ENCODE measurements at places on chromosomes 16 and 17.

GRCh38 chr17:43733956-43734355, 24.6 kb downstream of the SOST start:
- no peak for DNase-seq

DNA sequence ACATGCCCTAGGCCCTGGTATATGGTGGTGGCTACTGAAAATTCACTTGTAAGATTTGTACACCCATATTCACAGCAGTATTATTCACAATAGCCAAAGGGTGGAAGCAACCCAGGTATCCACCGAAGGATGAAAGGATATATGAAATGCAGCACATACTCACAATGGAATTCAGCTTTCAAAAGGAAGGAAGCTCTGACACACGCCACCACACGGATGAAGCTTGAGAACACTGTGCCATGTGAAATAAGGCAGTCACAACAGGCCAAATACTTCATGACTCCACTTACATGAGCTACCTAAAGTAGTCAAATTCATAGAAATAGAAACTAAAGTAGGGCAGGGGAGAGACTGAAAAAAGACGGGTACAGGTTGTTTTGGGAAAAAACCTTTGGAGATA, 2.9 kb downstream of the XPO6 start:
- no peak for DNase-seq

DNA sequence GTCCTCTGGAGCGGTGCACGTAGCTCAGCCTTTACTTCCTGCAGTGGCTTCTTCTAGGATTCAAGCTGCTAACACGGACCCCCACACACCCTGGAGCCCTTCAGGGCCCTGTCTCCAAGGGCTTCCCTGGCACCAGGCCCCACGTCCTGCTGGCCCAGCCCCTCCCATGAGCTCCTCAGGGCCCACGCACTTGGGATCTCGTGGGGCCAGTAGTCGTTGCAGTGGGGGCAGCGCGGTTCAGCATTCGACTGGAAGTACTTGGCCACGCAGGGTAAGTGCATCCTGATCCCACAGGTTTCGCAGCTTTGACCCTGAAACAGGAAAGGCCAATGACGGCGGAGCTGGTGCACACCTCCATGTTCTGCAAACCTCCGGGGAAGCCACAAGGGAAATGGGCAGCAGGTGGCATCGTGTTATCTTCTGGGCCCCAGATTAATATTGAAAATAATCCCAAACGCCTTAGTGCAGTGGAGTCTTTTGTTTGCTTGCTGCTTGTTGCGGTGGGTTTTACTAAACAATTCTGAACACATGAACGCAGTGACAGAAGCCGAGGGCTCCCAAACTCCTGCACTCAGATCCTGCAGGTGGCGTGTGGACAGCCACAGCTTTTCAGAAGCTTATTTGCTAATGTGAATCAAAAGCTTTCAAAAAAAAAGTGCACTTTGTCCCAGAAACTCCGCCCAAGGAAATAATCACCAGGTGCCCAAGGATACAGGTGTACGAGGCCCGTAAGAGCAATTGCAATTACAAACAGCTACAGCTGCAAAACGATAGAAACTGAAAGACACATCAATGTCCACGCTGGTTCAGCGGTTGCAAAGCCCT, 22.4 kb downstream of the KDM8 start:
- no peak for DNase-seq

DNA sequence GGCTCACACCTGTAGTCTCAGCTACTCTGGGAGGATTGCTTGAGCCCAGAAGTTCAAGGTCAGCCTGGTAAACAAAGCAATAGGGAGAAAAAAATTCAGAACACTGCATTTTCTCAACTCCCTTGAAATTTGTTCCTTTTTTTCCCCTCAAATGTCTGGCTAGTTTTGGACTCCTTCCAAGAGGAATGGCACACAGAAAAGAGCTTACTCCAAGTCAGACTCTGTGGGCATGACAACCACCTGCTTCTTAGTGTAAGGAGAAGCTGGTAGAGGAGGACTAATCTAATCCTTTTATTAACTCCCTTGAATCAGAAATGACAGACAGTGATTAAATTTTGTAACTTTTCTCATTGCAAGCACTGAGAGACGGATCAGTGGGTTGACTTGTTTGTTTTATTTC, 27.9 kb upstream of the HYDIN start:
- no peak for DNase-seq

DNA sequence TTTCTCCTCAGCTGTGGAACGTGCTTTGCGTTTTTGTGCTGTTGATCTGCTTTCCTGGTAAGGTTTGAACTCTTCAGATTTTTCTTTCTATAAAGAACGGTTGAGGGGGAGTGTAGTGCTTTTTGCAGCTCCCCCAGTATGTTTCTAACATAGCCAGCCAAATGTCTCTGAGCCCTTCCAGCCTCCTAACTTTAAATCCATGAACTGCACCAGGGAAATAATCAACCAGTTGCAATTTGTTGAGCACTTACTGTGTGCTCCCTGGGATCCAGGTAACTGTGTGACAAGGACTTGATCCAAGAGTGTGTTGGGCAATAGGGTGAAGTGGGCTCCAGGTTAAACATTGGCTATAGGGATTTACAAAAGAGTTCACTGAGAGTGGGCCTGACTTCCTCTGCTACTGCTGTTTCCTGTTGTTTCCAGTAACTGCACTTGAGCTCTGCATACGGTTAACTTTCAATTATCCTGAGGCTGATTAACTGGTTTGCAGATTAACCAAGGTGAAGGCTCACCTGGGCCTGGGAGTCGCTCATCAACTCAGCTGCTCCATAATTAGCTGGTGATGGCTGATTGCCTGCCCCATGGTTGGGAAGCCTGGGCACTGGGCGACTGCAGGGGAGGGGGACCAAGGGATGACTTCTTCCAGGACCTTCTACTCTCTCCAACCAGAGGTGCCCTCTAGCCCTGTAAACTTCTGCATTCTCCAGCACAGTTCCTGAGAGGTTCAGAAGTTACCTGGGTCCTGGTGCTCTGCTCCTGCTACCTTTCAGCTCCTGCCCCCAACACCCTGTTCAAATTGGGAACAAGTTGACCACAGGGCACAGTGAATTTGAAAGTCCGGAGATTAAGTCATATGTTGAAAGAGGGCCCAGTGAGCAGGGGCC, 19.5 kb downstream of the HLF start:
- DNase-seq = no peak

DNA sequence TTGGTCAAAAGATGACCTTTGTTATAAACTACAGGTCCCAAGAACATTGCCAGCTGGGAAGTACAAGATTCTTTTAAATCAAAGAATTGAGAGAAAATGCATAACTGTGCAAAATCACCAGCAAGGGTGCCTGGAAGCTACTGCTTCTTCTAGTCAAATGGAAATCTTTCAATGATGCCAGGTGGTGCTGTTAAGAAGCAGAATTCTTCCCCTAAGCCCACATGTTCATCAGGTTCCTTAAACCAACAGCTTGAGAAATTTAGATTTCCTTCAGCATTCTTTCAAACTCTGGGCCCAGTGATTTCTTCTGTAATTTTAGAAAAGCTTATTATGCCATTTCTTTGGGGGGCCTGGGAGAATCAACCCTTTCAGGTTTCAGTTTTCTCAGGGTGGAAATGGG, 207.8 kb upstream of the WSCD1 start:
- DNase-seq = no peak

DNA sequence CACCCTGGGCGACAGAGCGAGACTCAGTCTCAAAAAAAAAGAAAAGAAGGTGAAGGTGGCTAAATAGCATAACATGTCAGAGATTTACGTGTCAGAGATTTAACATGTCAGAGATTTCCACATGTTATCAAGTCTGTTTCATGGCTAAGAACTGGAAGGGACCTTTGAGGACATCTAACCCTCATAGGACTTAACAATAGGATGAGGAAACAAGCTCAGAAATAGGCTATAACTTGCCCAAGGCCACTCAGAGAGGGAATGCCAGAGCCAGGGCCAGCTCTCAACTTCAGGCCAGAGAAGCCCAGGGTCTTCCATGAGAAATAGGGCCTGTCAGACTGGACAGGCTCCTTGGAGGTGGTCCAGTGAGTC, 26.8 kb upstream of the ZNF629 start:
- DNase-seq = peak; percentile 9

DNA sequence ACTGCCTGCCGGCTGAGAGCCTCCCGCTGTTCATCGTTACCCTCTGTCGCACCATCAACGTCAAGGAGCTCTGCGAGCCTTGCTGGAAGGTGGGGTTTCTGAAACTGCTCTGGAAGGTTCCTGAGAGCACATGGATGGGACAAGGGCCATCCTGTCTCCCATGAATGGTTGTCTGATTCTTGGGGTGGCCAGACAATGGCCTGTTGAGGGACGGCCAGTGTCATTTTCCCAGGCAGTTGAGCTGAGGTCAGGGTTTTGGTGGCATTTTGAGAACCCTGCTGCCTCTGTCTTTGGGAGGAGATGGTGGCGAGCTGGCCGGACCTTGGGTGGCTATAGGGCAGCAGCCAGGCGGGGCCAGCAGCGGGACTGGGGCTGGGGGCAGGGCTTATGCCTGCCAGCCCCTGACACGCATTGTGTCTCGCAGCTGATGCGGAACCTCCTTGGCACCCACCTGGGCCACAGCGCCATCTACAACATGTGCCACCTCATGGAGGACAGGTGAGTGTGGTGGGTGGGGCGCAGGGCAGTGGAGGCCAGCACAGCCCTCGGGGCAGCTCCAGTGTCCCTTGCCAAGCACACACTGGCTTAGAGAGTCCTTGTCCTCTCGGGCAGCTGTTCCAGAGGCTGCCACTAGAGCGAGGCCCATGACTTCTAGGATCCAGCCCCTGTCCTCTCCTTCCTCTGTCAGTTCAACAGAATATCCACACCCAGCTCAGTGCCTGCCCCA, 9.1 kb downstream of the TSC2 start:
- DNase-seq = no peak

GRCh38 chr17:49434821-49435670, 20.4 kb upstream of the PHB1 start:
- DNase-seq = no peak

DNA sequence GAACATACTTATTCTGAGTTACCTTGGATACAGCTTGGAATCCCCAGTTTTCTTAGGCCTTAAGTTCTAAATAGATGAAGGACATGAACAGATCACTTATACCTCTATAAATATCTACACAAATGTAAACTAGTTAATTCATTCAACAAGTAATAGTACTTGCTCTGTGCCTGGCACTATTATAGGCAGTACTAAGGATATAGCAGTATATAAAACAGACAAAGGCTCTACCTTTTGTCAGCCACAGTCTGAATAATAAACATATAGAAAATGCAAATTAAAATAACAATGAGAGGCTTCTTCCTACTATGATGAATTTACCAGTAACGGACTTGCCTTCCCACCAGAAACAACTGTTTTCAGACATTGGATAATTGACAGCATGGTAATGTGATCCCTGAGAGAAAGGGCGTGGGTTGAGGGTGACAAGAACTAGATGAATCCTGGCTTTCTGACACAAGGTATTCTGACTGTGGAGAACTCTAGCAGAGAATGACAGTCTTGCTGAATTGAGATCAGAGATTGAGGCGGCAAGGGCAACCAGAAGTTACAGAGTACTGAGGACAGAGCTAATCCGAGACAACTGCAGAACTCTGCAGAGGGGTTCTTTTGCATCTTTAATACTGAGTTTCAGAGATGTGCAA, 170.5 kb downstream of the TANC2 start:
- no peak for DNase-seq

DNA sequence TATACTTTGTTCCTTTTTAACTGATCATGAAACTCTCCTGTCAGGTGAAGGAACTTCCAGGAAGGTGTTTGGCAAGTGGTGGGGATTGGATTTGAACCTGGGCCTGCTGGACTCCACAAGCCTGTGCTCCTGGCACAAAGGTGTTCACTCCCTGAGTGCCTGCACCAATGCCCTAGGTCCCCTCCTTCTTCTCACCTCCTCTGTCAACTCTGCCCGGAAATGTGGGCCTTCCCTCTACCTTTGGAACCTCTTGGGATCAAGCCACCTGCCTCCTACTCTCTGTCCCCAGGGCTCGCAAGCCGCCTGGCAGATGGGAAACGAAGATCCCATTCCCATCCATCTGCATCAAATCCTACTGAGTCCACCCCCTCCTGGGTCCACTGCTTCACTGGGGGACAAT, 40.0 kb downstream of the RTN4RL1 start:
- DNase-seq = no peak

DNA sequence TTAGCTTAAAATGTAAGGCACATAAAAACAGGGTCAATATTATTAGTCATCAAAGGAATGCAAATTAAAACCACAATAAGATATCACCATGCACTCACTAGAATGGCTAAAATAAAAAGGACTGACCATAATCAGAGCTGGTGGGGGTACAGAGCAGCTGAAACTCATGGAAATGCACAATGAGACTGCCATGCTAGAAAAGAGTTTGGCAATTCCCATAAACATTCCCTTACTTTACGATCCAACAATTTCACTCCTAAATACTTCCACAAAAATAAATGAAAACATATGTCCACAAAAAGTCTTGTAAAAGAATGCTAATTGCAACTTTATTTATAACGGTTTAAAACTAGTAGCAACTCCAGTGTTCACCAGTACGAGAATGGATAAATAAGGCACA, 36.1 kb upstream of the ERCC4 start:
- no peak for DNase-seq

GRCh38 chr16:30395992-30396585, 869 bp downstream of the ZNF48 start:
- no peak for DNase-seq

DNA sequence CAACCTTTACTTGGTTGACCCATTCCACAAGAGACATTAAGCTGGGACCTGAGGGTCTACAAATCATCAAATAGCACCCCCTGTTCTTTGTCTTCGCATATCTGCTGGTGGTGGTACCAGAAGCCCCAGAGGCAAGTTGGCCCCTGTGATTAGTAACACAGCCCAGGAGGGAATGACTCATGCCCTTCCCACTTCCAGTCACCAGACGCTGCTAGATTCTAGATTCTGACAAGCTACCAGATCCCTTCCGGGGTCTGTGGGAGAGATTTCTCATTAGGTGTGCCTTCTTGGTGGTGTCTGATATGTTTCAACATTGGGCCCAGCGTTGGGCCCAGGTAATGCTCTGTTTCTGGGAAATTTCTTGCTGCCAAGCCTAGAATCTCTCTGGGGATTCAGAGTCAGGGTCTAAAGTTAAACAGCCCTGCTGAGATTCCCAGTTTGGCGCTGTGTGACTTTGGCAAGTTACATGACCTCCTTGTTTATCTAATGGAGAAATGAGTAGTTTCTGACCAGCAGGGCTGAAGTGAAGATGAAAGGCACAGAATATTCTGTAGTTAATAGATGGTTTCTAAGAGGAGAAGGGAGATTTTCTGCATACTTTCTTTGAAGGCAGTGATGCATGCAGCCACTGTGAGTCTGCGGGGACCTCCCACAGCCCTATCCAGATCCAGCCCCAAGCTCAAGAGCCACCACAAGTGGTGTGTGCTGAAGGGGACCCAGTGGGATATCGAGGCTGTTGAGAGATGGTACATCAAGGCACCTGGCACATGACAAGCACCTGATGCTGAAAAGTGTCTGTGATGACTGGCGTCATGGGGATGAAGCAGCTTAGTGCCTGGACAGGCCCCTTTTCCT, 3.9 kb downstream of the TRPV2 start:
- DNase-seq = no peak

- DNase-seq = no peak
Observed at GRCh38 chr16:17076092-17076754, 394.5 kb downstream of the XYLT1 start.

DNA sequence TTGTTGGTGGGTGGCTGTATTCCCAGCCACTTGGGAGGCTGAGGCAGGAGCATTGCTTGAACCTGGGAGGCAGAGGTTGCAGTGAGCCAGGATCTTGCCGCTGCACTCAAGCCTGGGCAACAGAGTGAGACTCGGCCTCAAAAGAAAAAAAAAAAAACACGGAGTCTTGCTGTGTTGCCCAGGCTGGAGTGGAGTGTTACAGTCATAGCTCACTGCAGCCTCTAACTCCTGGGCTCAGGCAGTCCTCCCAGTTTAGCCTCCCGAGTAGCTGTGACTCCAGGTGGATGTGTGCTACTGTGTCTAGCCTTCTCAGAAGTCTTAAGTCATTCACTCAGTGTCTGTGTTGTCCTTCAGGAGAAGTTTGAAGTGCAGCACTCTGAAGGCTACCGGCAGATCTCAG, 27.4 kb downstream of the NDE1 start:
- no peak for DNase-seq

All from activated CD8-positive, alpha-beta memory T cell treated with anti-CD3 and anti-CD28 coated beads for 48 hours (primary cell).